NCI-H187 (cell line): ENCODE measurements at places on chromosomes 3 and 15.

- DNase-seq, result no peak
Observed at GRCh38 chr3:141114179-141114745, 63.1 kb downstream of the SPSB4 start.

DNA sequence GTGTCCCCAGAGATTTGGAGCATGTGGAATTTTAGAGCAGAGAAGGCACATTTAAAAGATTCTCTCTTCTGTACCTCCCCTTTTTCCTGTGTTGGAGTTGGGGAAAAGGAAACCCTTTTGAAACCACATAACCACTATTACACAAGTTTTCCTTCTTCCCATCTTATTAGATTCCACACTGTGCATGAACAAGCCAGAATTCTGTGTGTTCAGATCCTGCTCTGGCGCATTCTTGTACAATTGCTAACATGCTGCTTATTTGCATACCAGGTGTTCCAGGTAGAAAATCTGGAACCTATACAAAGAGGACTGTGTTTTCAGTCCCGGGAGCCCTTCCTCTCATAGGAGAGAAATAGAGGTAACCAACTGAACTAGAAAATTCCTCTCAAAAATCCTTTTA, 2.6 kb upstream of the CIB2 start:
- DNase-seq, result no peak

GRCh38 chr3:28150465-28151206, 90.8 kb upstream of the CMC1 start:
- no peak for DNase-seq

DNA sequence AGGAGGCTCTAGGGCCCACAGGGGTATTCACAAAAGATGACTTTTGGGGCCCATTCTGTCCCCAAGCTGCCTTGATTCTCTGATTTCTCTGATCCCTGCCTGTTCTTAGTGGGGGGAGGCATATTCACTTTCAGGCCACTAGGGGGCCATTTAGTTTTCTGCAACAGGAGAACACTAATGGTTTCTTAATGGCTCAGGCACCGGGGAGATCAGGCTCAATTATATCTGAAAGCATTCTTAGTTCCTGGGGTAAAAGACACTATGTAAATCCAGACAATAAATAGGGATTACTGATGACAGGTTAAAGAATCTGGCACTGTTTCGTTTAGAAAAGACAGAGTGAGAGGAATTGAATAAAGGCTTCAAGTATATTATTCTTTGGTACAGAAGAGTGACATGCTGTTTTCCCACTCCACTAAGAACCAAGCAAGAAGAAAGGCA, 2.5 kb upstream of the INAFM2 start:
- DNase-seq, result no peak

DNA sequence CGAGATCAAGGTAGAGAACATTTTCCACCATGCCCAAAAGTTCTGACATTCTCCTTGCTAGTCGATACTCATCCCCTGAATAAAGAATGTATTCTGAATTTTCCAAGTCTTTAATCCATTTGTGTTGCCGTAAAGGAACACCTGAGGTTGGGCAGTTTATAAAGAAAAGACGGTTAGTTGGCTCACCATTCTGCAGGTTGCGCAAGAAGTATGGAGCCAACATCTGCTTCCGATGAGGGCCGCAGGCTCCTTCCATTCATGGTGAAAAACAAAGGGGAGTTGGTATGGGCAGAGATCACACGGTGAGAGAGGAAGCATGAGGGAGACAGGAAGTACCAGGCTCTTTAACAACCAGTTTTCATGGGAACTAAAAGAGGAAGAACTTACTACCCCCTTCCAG, 121.2 kb downstream of the DCLK3 start:
- no peak for DNase-seq

GRCh38 chr15:25712961-25713355, 150.2 kb downstream of the ATP10A start:
- DNase-seq, result no peak

DNA sequence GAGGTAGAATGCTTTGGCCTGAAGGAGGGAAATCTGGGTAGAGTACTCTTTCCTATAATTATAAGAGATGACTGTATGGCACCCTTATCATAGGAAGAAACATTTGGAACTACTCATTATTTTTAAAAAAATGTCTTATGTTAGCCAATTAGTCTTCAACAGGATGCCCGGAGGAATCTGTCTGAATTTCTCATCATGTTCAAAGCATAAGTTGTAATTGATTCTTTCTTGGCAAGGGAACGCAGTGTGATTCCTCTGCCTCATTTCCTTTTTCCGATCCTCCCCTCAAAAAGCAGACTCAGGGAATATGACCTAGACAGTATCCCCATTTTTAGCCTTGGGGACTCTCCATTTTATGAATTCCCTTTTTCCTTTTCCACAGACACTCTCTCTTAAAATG, 165.1 kb downstream of the IL5RA start:
- DNase-seq, result no peak

GRCh38 chr3:64998317-64998716, 310.5 kb upstream of the ADAMTS9 start:
- no peak for DNase-seq

GRCh38 chr3:96961576-96961975, 147.2 kb downstream of the EPHA6 start:
- no peak for DNase-seq

- DNase-seq, result no peak
Observed at GRCh38 chr15:51727141-51727897, 10.1 kb downstream of the LYSMD2 start.

DNA sequence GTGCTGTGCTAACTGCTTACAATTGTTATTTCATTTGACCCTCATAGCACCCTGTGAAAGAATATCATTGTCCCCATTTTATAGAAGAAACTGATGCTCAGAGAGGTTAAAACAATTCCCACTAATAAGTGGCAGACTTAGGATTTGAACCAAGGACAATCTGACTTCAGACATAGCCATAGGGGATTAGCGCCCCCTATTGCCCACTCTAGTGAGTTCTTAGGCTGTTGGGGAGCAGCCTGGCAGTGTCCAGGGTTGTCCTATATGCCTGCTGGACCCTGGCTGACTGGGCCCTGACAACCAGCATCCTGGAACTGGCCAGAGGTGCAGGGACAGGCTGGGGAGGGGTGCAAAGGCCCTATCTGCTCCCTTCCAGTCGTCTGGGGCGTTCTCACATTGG, 15.4 kb downstream of the DPH3 start:
- DNase-seq, result no peak

GRCh38 chr3:98765721-98766120, 2.6 kb downstream of the ST3GAL6 start:
- DNase-seq, result no peak

DNA sequence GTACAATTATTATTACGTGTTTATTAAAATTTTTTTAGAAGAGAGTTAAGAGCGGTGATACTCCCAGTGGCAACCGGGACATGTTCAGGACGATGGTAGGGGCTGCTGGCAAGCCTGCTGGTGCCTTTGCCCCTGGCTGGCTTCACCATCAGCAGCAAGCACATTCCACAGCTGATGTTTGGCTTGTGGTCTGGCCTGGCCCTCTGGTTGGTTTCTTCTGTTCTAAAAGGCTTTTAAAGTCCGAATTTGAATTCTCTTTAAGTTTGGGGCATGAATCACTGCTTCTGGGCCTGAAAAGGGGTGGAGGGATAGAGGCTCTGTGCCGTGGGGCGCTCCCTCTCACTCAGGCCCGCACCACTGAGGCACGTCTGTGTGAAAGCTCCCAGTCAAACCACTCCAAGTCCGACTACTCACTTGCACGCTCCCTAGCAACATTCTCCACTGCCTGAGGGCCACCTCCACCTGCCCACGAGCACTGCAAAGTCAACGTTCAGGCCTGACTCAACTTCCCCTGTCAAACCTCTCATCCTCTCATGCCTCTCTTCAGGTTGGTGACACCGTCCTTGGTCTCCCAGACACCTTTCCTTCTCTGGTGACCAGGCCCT, 10.1 kb downstream of the ITGA11 start:
- DNase-seq, result no peak

- no peak for DNase-seq
Observed at GRCh38 chr3:112376241-112376911, 43.4 kb downstream of the CD200 start.

GRCh38 chr3:28210968-28211713, 30.3 kb upstream of the CMC1 start:
- DNase-seq, result no peak

DNA sequence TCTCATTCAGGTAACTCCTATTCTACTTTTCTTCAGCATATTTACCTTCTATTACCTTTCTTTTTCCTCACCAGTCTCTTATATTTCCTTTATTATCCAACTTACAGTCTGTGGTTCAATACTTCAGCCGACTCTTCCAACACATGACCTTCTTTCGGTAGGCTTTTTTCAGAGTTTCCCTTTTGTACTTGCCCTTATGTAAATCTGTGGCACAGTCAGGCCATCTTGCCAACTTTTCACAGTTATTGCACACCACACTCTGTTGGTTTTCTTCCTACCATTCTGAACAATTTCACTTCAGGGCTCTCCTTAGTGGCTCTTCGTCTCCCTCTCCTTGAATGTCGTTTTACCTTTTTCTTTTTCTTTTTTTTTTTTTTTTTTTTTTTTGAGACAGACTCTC, 427.8 kb downstream of the LPP start:
- DNase-seq, result no peak

DNA sequence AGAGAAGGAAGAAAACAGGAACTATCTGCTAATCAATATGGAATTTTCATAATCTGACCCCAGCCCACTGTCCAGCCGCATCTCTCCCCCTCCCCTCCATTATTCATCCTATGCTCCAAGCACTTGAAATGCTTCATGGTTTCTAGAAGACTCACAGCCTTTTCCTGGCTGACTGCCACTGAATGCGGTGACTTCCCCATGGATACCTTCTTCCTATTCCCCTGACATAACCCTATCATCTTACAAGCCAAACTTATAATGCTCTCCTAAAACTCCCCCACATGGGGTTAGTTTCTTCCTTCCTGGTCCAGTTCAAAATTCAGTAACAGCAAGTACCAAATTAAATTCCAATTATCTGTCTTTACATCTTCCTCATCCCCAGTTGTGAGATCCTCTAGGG, 31.2 kb upstream of the PTX3 start:
- no peak for DNase-seq

- no peak for DNase-seq
Observed at GRCh38 chr3:126390201-126390600, 4.5 kb upstream of the CFAP100 start.

DNA sequence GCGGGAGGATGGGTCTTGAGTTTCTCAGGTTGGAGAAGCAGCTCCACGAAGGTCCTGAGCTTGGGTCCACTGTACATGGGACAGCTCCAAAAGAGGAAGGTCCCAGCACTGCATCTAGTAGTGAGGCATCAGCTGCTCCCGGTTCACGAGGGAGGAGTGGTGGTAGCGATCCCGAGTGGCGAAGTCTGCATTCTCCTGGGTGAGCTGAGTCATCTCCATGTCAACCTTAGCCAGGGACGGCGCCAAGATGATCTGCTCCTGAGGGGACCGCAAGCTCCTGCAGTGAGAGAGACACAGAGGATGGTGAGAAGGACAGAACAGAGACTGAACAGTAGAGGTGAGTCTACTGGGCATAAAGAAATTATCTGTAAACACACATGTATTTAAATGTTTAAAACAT, 28.0 kb upstream of the HEG1 start:
- DNase-seq, result no peak

DNA sequence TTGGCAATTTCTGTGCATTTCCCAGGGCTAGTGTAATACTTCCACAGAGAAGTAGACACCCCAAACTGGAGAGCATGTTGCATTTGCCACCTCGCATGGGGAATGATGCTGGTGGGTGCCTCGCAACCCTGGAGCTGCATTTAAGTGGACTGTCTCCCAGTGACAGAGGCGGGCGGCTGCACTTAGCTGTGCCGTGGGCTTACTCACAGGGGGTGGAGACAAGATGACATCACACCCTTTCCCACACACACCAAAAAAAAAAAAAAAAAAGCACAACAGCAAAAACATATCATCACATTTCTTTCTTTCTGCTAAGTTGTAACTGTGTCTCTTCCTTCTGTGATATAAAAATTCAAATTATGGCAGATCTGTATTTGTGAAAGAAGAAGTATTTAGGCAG, at the start of gene ABI3BP:
TSS of gene ABI3BP (minus strand) at position 113 of the 400 bp plus-strand sequence. CDS start at position 76, 37 bp downstream.
- DNase-seq, result no peak

GRCh38 chr3:64815195-64815631, 127.4 kb upstream of the ADAMTS9 start:
- DNase-seq, result no peak

DNA sequence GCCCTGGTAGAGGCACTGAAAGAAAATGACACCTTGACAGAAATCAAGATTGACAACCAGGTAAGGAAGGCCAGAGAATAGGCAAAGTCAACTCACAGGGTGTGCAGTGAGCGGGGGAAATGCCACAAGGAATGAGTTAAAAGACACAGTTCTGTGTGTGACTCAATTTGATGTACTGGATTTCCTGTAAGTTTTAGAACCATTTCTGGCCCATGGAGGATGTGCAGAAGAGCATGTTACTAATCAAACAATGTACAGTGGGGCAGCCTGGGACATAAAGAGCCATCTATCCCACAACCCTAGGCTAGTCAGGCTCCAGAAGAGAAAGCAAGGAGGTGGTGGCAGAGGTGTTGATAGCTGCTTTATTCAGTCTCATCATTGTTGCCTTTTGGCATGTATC, 31.2 kb upstream of the TMOD3 start:
- no peak for DNase-seq

DNA sequence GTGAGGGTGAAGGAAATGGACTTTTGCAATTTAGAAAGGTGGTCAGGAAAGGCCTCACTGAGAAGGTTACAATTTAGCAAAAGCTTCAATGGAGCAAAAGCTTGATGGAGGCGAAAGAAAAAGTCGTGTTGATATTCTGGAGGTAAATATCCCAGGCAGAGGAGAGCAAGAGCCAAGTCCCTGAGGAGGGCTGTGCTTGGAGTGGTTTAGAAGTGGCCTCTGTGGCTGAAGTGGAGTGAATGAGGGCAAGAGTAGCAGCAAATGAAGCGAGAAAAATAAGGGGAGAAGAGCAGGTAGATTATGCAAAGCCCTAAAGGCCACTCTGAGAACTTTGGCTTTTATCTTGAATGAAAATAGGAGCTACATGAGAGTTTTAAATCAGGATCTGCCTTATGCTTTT, 54.1 kb downstream of the GUCA1C start:
- peak; percentile 10 for DNase-seq

DNA sequence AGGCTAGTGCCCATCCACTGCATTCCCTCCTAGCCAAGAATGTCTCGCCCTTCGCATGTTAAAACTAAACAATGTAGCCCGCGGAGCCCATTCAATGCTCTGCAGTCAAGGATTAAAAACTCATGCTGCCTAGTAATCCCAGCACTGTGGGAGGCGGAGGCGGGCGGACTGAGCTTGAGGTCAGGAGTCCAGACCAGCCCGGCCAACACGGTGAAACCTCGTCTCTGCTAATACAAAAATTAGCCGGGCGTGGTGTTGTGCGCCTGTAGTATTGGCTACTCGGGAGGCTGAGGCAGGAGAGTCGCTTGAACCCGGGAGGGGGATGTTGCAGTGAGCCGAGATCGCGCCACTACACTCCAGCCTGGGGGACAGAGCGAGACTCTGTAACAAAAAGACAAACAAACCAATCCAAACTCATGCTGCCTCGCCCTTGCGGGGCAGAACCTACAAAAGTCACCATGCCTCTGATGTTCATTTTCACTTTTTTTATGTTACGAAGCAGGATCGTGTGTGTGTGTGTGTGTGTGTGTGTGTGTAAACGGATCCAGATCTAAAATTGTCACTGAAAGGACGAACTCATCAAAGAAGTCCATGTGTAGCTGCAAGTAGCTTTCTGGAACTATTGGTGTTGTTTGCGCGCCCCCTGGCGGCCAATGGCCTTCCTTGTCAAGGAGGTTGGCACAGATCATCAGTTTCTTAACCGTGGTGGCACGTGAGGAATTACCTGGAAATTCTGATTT, 54.8 kb upstream of the SPESP1 start:
- DNase-seq, result peak; percentile 79
